ENCODE measurements at places on chromosomes 5 and 9.
A peak's percentile ranks its signal among the peaks of the same experiment; 100 is the strongest.

- DNase-seq, result no peak
Measured at GRCh38 chr9:27787891-27788290, 214.6 kb upstream of the C9orf72 start.

GRCh38 chr5:98727686-98728085 lies 45.8 kb upstream of the RGMB start:
- no peak for DNase-seq

DNA sequence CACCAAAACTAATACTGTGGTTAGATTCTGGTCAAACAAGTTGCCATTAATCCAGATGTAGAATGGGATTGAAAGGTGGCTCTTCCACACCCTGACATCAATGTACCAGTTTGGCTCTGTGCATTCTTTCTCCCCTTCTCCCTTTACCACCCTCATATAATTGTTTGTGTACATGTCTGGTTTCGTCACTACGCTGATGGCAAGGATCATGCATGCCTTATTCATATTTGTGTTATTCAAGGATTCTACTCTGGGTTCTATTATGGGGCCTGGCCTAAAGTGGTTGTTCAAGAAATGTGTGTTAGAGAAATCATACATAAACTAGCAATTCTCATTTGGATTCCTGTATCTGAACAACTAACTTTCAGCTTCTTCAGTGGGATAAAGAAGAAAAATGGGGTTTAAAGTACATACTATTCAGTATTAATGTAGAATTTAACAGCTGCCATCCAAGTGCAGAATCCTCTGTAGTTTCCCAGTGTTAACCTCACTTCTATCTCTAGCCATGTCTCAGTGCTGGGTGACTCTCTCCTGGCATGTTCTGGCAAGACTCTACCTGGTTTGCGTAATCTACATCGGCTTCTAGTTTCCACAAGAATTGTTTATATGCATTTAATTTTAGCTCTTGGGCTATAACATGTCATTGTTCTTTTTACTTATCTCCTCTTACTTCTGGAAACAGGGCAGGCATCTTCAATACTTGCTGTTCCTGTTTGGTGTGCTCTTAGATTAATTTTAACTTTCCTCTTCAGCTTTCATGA lies 27.9 kb upstream of the CDKN2B start:
- no peak for DNase-seq

GRCh38 chr5:28216939-28217360 lies 1178.6 kb upstream of the CDH9 start:
- no peak for DNase-seq

GRCh38 chr5:139633295-139634027 lies 14.7 kb upstream of the CXXC5 start:
- DNase-seq, result peak; percentile 86

GRCh38 chr9:88174324-88174723 lies 36.0 kb upstream of the SPATA31C2 start:
- DNase-seq, result no peak

DNA sequence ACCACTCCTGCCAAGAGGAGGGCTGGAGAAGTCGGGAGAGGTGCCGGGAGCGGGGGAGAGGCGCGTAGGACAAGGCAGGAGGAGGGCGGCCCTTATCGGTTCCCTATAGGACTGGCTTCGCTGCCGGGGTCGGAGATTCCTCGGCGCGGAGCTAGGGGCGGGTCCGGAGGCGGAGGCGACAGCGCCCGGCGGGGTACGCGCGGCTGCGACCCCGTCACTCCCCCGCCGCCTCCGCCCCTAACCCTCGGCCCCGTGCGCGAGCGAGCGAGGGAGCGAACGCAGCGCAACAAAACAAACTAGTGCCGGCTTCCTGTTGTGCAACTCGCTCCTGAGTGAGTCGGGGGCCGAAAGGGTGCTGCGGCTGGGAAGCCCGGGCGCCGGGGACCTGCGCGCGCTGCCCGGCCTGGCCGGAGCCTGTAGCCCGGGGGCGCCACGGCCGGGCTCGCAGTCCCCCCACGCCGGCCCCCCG lies 2.0 kb downstream of the GLIS3 start:
- DNase-seq, result peak; percentile 62

DNA sequence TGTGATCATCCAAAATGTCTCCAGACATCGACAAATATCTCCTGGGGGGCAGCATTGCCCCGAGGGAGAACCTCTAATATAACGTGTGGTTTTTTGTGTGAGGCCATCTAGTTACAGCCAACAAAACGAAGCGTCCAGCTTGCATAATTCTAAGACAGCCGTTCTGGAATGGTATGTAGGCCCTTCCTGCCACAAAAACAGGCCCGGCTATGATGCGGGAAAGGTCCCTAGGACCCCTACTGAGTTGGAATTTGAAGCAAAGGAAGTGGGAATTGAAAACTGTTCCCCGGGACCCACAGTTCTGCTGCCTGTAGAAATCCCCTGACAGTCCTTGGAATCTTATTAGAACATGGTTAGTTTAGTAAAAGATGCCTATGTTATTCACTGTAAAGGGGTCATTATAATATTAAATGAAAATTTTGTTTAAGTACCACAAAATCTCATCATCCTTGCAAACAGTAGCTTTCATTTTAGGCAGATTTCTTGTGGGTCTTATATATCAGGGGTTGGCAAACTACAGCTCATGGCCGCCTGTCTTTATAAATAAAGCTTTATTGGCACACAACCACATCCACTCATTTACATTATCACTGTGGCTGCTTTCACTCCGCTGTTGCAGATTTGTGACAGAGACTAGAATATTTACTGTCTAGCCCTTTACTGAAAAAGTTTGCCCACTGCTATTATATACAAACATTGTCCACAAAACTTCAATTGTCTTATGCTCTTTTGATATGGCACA lies 70.7 kb downstream of the MSX2 start:
- no peak for DNase-seq

- no peak for DNase-seq
Measured at GRCh38 chr5:158895588-158895987, 204.1 kb downstream of the EBF1 start.

DNA sequence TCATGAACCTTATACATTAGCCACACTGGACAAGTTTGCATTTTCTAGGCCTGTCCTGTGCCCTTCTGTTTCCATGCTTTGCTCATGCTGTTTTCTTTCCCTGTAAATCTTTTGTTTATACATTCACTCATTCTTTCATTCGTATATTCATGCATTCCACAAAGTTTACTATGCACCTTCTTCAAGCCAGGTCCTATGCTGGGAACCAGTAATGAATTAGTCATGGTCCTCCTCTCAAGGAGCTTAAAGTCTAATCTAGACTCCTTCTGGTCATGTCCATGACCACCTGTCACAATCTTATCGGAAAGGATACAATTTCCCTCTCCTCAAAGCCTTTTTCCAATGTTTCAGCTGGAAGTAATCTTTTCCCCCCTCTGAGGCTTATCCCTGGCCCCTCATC lies 9.1 kb upstream of the XPA start:
- no peak for DNase-seq

DNA sequence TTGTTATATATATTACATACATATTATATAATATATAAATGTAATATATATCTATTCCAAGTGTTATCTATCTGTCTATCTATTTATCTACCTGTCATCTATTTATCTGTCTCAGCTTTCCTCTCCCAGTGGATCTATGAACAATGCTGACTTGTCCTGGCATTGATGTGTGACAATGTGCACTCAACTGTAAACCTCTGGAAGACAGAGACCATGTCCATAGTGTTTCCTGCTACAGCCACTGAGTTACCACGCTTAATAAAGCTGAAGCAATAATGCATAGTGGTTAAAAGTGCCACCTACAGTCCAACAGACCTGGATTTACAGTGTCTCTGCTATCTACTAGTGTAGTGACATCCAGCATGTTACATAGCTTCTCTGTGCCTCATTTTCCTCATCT lies 57.2 kb upstream of the TMED7 start:
- no peak for DNase-seq

DNA sequence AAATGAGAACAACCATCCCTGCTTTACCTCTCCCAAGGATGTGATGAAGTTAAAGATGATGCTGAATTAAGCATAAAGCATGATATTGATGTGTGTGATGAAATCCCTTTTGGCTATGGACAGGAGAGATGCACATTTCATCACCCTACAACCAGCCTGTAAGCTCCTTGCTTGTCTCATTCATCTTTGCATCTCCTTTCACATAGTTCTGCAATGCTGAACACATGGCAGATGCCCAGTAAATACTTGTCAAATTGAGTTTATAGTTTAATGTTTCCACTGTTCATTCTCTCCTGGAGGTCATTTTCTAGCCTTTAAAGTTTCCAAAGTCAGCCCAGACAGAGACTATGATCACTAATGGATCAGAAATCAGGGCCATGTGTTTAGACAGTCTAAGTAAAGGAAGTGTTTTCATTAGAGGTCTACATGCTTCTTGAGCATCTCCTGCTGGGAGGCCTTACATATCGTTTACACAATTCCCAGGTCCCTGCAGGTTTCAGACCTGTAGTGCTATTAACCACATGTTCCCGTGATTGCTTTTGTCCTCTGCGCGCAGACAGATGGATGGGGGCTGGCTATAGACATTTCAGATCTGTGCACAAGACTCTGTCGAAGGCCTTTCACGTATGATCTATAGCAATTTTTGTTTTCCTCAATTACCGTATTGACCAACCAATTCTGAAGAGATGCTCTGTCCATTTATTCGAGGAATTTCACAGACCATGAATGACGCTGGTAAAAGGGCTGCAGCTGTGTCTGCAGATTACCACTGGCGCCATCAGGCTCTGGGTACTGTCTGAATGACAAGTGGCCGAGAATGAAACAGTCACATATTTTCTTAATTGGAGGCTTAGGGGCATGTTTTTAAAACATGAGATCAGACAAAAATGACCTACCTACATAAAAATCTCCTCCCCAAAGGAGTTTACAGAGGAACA lies 49.0 kb upstream of the CKMT2 start:
- DNase-seq, result no peak

- no peak for DNase-seq
Measured at GRCh38 chr5:142939884-142940283, 169.7 kb downstream of the ARHGAP26 start.

DNA sequence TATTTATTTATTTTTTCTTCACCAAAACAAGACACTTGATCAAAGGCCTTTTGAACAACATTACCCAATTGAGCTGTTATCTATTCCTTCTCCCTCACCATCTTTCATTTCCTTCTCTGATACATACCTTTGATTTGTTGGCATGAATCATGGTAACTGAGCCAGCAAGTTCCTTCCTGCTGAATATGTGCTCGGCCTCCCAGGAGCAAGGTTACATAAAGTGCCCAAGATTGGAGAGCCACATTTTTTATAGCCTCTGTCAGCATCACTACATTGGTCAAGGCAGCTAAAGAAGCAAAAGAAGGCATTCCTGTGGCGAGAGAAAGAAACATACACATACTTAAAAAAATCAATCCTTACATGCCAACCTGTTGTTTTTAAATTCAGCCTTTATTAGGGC lies 369.6 kb downstream of the CYLC2 start:
- no peak for DNase-seq

GRCh38 chr5:172569861-172570558 lies 71.1 kb upstream of the NEURL1B start:
- DNase-seq, result peak; percentile 2

DNA sequence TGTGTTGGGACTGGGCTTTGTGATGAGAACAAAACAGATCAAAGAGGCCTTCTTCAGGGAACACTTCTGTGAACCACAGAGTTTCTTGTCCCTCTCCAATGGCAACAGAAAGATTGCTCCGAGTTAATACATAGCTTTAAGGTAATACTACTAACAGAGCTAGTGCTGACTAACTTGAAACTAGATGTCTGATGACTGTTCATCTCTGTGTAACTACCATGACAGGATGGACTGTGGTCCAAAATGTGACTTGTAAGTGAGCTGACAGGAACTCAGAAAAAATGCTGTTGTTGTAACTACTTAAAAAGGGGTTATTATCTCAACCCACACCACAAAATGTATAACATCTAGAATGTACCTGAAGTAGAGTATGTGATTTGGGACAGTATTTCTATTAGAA lies 630.2 kb upstream of the DMAC1 start:
- no peak for DNase-seq

GRCh38 chr5:52682492-52682891 lies 105.2 kb upstream of the ITGA1 start:
- DNase-seq, result no peak

DNA sequence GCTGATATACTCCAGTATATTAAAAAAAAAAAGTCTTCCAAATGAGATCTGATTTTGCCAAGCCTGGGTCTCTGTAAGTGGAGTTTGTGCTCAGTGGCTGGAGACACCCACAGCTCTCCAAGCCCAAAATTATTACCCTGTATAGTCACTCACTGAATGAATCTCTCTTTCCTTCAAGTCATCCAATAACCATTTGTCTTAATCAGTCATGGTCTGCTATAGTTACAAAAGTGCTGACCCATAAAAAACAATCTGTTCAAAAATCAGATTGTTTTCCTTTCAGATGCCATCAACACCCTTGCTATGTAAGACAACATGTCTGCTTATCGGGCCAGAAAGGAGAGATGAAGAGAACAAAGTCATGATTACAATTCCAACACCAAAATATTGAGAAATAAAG lies 159.4 kb upstream of the FST start:
- DNase-seq, result no peak

DNA sequence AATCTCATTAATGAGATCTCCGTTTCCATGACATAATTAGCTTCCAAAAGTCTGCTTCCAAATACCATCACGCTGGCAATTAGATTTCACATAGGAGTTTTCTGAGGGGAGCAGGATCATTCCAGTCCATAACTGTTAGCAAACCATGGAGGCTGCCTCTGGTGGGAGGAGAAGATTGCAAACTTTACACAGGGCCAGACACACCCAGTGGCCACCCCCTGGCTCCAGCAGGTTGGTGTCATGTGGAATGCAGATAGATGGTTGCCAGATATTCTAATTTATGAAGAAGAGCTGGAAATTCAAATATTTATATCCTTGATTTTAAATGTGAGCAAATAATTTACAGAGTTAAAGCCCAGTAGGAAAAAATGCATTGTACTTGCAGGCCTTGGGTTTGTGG lies 164.2 kb downstream of the ICE1 start:
- no peak for DNase-seq

- peak; percentile 41 for DNase-seq
Measured at GRCh38 chr9:109488791-109489492, 9.2 kb downstream of the PTPN3 start.

DNA sequence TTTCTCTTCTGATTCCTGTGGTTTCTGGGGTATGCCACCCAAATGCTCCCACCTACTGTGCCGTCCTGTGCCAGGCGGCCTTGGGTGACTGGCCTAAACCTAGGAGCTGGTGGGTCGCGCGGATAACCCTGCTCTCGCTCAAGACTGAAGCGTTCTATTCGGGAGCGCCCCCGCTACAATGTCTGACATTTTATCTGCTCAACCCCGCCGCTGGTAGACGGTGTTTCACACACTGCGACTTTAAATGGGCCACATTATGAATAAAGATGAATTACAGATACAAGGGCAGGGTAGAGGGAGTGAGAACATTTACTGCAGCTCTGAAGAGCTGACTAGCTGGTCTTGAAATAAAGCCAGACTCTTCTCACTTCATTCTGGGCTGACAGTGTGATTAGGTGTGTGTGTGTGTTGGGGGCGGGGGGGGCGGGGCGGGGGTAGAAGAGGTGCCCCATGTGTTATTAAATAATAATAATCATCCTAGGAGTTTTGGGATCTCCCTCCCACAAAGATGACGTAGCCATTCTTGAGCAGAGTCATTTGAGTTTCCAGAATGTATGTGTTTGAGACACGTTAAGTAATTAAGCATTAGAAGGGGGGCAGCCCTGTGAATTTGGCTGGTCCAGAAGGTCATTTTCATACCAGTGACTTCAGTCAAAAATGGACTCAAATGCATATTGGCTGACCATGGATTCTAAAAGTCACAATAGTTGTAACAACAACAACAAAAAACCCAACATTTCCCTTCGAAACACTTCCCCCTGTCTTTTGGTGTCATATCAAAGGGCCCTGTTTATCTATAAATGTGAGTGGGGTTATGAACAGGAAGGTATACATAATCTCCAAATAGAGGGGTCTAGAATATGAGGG lies 1.0 kb upstream of the PTCH1 start:
- DNase-seq, result no peak

Data from HT-29 (cell line).